ENCODE measurements at places on chromosomes 16 and 17.

- DNase-seq = no peak
Measured at GRCh38 chr16:13779676-13780075, 140.3 kb upstream of the ERCC4 start.

DNA sequence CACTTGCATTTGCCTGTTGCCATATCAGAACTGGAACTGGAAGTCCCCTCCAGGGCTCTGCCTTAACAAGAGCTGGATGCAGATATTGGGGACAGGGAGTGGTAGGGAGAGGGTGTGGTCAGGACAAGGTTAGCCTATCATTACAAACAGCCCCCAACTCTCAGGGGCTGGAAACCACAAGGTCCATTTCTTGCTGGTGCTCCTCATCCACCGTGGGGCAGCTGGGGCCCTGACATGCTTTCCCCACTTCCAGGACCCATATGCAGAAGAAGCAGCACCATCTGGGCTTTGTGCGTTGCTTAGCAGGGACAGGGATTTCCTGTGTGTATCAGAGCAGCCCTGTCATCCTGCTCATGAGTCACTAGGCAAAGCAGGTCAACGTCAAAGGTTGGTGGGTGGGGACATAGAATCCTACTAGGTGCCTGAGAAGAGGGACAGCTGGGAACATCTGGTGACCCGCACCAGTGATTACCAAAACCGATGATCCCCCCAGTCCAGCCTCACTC lies 26.9 kb downstream of the RGS9 start:
- no peak for DNase-seq

GRCh38 chr16:72481419-72481818 lies 309.5 kb upstream of the PMFBP1 start:
- no peak for DNase-seq

DNA sequence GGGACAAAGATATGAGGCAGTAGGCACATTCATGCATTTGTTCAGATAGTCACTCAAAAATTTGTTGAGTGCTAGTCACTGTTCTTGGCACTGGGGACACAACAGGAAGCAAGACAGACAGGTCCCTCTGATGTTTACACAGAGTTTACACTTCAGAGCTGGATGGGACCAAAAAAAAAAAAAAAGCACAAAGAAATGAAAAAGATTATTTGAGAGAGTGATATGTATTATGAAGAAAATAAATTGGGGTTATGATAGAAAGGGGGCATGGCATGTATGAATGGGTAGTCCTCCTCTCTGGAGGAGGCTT lies 3.5 kb upstream of the YPEL2 start:
- no peak for DNase-seq

DNA sequence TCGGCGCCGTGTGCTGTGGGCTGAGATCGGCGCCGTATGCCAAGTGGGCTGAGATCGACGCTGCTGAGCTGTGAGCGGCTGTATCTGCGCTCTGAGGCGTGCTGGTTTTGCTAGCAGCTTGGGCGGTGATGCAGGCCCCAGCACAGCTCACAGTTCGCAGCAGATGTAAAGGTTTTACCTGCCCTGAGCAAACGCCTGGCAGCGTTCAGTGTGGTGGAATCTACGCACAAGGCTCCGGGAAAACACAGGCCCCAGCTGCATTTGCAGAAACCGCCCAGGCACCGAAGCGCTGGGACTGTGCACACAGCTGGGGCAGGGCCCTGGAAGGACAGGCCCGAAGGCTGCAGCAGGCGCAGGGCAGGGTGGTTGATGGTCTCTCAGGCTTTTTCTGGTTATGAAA lies 8.0 kb upstream of the ZNF469 start:
- DNase-seq = no peak

GRCh38 chr16:76885776-76886537 lies 305.0 kb upstream of the MON1B start:
- no peak for DNase-seq

DNA sequence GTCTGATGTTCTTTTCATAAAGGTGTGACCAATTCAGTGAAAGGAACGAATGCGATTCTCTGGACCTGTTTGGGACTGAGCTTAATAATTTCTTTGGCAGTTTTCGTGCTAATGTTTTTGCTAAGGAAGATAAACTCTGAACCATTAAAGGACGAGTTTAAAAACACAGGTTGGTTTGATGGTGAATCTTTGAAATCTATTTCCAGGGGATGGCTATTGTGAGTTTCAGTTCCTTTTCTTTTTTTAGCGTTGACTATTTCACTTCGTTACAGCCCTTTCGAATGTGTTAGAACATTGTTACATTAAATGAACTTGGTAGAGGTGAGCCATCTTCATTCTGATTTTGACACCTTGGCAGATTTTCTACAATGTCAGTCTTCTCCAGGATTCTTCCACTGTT lies 1.2 kb downstream of the TNFRSF17 start:
- no peak for DNase-seq

GRCh38 chr17:47654991-47655390 lies 5.3 kb downstream of the KPNB1 start:
- DNase-seq = no peak

GRCh38 chr17:39939106-39939505 lies 11.6 kb downstream of the LRRC3C start:
- DNase-seq = no peak

DNA sequence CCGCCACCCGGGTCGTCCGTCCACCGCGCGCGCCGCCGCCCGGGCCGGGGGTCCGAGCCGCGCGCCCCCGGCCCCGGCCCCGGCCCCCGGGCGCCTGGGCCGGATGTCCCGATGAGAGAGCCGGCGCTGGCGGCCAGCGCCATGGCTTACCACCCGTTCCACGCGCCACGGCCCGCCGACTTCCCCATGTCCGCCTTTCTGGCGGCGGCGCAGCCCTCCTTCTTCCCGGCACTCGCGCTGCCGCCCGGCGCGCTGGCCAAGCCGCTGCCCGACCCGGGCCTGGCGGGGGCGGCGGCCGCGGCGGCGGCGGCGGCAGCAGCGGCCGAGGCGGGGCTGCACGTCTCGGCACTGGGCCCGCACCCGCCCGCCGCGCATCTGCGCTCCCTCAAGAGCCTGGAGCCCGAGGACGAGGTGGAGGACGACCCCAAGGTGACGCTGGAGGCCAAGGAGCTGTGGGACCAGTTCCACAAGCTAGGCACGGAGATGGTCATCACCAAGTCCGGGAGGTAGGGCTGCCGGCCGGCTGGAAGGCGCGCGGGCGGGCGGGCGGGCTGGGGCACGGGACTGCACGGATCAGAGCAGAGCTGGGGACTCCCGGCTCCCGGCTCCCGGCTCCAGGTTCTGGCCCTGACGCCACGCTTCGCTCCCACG lies 548 bp downstream of the TBX2 start:
- no peak for DNase-seq

DNA sequence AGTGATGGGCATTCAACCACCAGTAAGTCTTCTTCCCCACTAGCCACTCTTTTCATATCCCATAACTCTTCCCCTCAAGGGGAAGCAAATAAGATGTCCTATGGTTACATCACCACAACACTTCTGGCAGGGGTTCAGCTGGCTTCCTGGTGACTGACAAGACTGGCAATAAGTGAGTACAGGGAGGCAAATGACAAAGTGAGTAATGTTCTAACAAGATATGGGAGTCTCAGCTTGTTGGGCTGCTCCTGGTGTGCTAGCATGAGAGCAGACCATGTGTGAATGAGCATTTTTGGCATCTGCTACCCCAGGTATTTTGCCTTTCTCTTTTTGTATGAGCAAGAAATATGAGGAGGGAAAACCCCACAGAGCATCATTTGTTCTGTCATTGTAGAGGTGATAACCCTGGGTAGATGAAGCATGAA lies 9.9 kb downstream of the TMIGD1 start:
- no peak for DNase-seq

- DNase-seq = no peak
Measured at GRCh38 chr17:55416000-55416399, 5.6 kb downstream of the MMD start.

GRCh38 chr16:1677942-1678499 lies at the start of gene JPT2:
TSS of gene JPT2 (plus strand) at chr16:1678279. CDS start at chr16:1678313, 34 bp downstream.
- peak; percentile 88 for DNase-seq

DNA sequence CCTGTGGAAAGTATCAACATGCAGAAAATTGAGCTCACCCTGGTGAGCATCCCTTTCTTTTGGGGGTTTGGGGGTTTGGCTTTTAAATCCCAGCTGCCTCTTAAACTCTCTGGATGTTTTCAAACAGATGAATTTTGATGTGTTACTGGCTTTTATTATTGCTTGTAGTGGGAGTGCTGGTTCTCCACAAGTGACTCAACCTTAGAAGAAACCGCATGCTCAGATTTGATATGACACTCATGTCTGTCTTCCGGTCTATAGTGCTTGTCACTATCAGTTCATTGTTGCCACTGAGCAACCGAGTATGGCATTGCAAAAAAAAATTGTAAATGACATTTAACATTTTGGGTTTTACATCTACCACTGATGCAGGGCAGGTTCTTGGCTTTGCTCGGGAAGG lies 104.5 kb downstream of the HS3ST4 start:
- DNase-seq = no peak

DNA sequence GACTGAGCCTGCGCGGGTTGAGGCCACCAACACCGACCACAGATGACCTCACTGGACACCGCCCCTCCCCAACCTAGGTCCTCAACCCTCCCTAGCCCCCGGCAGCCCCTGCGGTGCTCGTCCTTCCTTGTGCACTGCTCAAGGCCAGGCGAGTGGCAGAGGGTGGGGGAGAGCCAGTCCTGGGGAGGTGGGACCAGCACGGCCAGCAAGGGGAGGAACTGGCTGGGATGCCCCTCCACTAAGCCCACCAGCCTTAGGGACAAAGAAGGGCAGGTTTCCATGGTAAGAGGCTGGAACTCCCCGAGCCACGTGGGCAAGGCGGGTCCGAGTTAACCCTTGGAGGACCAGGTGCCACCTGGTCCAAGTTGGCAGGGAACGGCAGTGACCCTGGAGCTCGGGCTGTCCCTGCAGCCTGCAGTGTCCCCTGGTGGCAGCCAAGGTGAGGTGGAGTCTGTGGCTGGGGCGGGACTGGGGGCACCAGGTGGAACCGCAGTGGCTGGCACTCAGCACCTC lies 9.2 kb downstream of the FSCN2 start:
- no peak for DNase-seq

- no peak for DNase-seq
Measured at GRCh38 chr17:79223953-79224352, 149.3 kb downstream of the ENGASE start.

- no peak for DNase-seq
Measured at GRCh38 chr16:3954411-3954921, 74.0 kb upstream of the CREBBP start.

Data from thoracic aorta (tissue), 2 donors.